Stimulated activated CD4-positive, alpha-beta T cell treated with anti-CD3 and anti-CD28 coated beads, Interleukin-15, amount 100 ng/mL, for 24 hours (primary cell): ENCODE measurements at places on chromosomes 4 and X.
A peak's percentile ranks its signal among the peaks of the same experiment; 100 is the strongest.

- DNase-seq, result no peak
These were observed 1096.8 kb downstream of the C4orf33 start for GRCh38 chr4:130192787-130193186.

DNA sequence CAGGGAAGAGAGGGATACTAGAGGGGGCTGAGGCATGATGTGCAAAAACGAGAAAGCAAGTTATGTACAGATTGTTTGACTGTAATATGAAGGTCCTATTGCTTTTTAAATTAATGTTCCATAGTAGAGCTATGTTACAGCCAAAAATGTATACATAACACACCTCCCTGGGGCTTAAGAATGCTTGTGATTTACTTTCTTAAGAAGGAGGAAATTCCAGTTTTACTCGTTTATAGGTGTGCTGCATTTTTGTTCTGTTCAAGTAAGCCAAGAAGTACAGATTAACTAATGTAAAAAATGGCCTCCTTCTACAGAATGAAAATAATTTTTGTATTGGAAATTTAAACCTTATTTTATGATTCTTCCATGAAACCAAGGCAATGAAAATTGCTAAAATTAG, 614.4 kb upstream of the NR3C2 start:
- no peak for DNase-seq

DNA sequence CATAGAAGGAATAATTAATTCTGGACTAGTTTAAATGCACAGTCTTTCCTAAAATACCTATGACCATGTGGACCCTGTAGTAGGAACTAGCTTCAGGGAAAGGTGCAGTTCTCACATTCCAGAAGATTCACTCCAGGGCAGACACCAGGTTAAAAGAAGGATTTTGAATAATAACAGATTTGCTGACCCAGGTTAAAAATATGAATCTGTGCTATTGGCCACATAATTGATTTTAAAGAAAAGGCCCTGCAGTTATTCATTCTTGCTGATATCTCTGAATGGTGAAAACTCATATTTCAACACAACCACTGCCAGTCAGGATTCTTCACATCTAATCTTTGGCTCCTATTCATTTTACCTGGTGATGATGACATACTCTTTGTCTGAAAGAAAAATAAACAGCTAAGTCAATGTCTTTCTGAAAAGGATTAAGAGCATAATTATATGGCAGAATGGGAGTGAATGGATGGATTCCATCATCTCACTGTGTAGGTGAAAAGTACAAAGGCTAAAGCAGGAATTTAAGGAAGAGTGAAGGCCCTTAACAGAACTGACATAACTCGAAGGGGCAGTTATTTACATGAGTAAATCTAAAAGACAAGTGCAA, 432.8 kb downstream of the PDGFC start:
- DNase-seq, result no peak

- no peak for DNase-seq
These were observed 83.2 kb downstream of the TMEM131L start for GRCh38 chr4:153549405-153549804.

DNA sequence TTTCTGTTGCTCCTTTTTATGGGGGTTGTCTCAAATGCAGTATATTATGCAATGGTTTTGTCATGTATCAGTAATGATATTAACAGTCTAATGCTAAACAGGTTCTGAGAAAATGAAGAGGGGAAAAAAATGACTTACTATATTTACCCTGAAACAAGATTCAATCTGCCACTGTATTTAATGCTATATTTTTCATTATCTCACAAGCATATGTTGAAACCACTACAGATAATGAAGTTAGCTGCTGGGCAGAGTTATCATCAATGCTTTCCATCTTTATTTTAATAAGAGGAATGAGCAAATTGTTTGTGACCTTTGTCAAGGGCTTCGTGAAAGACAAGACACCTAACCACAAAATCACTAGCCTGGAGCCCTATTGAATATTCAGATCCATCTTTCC, 32.6 kb upstream of the NAA11 start:
- DNase-seq, result no peak

DNA sequence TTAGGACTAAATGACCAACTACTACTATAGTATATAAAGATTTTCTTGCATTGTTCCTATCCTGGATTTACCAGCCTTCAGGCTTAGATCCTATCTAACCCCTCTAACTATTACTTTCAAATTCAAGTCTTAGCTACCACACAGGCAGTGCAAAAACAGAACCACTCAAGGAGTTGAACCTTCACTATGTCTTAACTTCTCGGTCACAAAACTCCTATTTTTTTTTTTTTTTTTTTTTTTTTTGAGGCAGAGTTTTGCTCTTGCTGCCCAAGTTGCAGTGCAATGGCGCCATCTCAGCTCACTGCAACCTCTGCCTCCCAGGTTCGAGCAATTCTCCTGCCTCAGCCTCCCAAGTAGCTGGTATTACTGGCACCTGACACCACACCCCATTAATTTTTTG, 6.3 kb upstream of the FAM200B start:
- no peak for DNase-seq

DNA sequence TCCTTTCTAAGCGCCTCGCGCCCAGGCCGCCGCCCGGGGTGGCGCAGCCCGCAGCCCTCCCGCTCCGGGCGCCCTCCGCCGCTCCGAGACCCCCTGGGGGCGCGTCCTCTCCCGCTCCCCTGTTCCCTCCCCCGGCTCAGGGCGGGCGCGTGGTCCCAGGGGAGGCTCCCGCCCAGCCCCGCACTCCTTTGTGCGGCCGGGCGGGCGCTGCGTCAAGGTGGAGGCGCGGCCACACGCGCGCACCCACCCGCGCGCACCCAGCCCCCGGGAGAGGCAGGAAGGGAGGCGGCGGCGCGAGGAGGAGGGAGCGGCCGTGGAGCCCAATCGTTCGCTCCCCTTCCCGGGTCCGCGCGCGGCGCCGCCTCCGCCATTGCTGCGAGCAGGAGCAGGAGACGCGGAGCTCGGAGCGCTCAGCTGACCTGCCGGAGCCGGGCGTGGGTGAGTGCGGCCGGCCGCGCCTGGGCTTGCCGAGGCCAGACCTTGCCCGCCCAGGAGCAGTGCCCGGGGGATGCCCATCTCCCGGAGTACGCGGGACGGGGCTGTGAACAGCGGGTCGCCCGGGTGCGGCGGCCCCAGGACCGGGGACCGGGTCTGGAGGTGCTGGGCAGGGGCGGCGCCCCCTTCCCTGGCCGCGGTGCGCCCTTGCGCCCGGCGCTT, at the start of gene NSG1:
TSS of gene NSG1 (plus strand) at position 367 of the 657 bp plus-strand sequence. CDS start 528 bp downstream, outside the sequence.
- peak; percentile 56 for DNase-seq

GRCh38 chr4:153464068-153464467, 2.1 kb upstream of the TMEM131L start:
- no peak for DNase-seq
